ENCODE measurements at places on chromosomes 11 and 22.

- DNase-seq: no peak
These were observed 115.8 kb upstream of the ARHGAP20 start for GRCh38 chr11:110828086-110828485.

DNA sequence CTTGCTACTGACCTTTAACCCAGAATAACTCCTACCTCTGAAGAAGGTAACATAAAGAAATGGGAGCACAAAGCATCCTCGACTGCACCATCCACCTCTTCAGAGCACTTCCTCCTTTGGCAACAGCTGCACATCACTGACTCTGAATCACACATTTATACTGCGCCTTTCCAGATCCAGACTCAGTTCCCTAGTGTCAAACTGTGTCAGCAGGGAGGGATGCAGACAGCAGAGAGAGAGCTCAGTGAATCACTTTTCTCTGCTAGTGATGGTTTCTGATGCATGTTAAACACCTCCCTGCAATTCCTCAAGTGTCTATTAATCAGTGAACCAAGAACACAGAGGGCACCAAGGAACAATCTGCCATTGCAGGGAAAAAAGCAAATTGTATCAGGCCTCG is 118.9 kb downstream of the PLEKHA7 start:
- no peak for DNase-seq

GRCh38 chr11:81246941-81247340 is 1486.7 kb downstream of the FAM181B start:
- DNase-seq: no peak

DNA sequence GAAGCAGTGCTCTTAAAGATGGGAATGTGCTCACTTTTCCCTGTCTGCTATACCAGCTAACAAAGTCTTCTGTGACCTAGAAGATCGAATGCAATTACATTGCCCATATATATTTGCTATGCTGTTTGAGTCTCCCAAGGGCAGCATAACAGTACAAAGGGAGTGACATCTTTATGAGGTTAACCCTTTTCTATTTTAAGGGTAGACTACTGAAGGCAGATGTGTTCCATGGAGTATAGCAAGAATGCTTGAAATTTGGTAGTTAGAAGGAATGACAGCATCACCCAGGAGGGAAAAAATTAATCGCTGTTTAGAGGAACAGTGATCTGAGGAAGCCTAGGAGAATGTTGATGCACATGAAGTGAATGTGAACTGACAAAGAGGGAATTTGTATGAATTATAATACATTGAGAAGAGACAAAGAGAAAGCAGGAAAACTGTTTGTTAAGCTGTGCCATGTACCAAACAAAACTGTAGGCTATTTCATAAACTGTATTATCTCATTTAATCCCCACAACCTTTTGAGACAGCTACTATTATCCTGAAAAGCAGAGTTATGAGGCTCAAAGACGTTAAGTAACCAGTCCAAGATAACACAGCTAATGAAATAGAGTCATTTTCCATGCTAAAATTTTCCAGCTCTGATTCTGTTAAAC is 13.0 kb downstream of the MAML2 start:
- no peak for DNase-seq
